ENCODE measurements at places on chromosomes 5 and 9. TPM values are rescaled to one million over a fixed set of nuclear protein-coding genes. Genes with fewer than 3 reads are reported as not detected.

SPINK6 gene
- not detected for total RNA-seq

FCHSD1 gene
- total RNA-seq, result 3.7 TPM

ROR2 gene
- 0.74 TPM for total RNA-seq

MAMDC2 gene
- 2.5 TPM for total RNA-seq

PCDHA9 gene
- 12.3 TPM for total RNA-seq

TGFBI gene
- 9.6 TPM for total RNA-seq

GPR150 gene
- 0.25 TPM for total RNA-seq

ZFP2 gene
- total RNA-seq, result 10.1 TPM

PCDHAC2 gene
- 28.8 TPM for total RNA-seq

QRFP gene
- total RNA-seq, result not detected

ARL14EPL gene
- not detected for total RNA-seq

PCDHB10 gene
- total RNA-seq, result 14.5 TPM

PCAT7 gene
- total RNA-seq, result not detected

JAKMIP2 gene
- 49.7 TPM for total RNA-seq

LRRC70 gene
- 3.2 TPM for total RNA-seq

CYLC2 gene
- total RNA-seq, result not detected

FSD1L gene
- total RNA-seq, result 112 TPM

FBP1 gene
- total RNA-seq, result not detected

CCNO gene
- not detected for total RNA-seq

TBC1D13 gene
- 10.1 TPM for total RNA-seq

PCDHA5 gene
- 6.6 TPM for total RNA-seq

EPB41L4B gene
- 2.0 TPM for total RNA-seq

SPINK5 gene
- total RNA-seq, result 0.25 TPM

TRIM52 gene
- total RNA-seq, result 9.8 TPM

LRRC26 gene
- 0.49 TPM for total RNA-seq

RXFP3 gene
- total RNA-seq, result 0.98 TPM

CEP72 gene
- 3.2 TPM for total RNA-seq

C9orf40 gene
- 9.1 TPM for total RNA-seq

CNTFR gene
- total RNA-seq, result 15.0 TPM

CCNH gene
- 91.5 TPM for total RNA-seq

ANKDD1B gene
- total RNA-seq, result 0.98 TPM

DRD1 gene
- total RNA-seq, result 4.7 TPM

SPAAR gene
- total RNA-seq, result 0.25 TPM

MOB3B gene
- total RNA-seq, result 7.6 TPM

ABLIM3 gene
- total RNA-seq, result 13.3 TPM

FAM221B gene
- not detected for total RNA-seq

HRCT1 gene
- not detected for total RNA-seq

DEPDC1B gene
- 9.3 TPM for total RNA-seq

LCN1 gene
- not detected for total RNA-seq

POU5F2 gene
- 2.5 TPM for total RNA-seq

WDR38 gene
- total RNA-seq, result 0.25 TPM

FAM151B gene
- 19.2 TPM for total RNA-seq

PCDHB12 gene
- total RNA-seq, result 15.0 TPM

SERF1A gene
- 18.2 TPM for total RNA-seq

OBP2B gene
- total RNA-seq, result not detected

SQSTM1 gene
- 45.7 TPM for total RNA-seq

DPM2 gene
- 10.1 TPM for total RNA-seq

GADD45G gene
- 5.9 TPM for total RNA-seq

RMRP gene
- total RNA-seq, result 65,531 TPM

Measured in temporal lobe (tissue), 4 donors.